MM.1S (cell line): ENCODE measurements at places on chromosomes 13 and 19.
A peak's percentile ranks its signal among the peaks of the same experiment; 100 is the strongest.

- DNase-seq: no peak
These were observed 186.6 kb upstream of the SLITRK6 start for GRCh38 chr13:85985797-85986196.

GRCh38 chr13:80363890-80364503 is 23.1 kb upstream of the SPRY2 start:
- no peak for DNase-seq

- no peak for DNase-seq
These were observed 74.1 kb upstream of the GPR12 start for GRCh38 chr13:26834646-26835045.

- DNase-seq: no peak
These were observed 1436.9 kb downstream of the UQCRFS1 start for GRCh38 chr19:27776020-27776419.

DNA sequence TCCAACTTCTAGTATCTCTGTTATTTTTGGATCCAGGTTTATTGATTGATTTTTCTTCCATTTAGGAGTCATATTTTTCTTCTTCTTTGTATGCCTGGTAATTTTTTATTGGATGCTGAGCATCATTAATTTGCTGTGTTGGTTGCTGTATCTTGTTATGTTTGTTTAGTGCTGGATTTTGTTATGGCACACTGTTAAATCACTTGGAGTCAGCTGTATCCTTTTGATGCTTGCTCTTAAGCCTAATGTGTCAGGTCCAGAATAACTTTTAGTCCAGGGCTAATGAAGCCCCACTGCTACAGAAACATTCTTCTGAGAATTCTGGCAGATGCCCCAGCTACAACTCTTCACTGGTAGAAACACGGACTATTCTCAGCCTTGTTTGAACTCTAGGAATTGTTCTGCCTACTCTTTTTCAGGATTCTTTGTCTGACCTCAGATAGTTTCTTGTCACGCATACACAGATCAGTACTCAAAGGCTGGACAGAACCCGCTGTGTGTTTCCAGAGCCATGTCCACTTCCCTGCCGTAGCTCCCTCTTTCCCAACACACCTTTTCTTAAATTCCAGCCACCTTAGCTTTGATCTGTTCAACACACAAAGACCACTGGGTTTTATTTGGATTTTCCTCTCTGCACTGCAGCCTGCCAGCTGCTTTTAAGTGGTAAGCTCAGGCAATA is 137.1 kb upstream of the WASF3 start:
- no peak for DNase-seq

- peak; percentile 8 for DNase-seq
These were observed 549 bp downstream of the ZNF583 start for GRCh38 chr19:56404705-56405056.

- DNase-seq: no peak
These were observed 165.5 kb downstream of the FGF14 start for GRCh38 chr13:102236341-102236740.

DNA sequence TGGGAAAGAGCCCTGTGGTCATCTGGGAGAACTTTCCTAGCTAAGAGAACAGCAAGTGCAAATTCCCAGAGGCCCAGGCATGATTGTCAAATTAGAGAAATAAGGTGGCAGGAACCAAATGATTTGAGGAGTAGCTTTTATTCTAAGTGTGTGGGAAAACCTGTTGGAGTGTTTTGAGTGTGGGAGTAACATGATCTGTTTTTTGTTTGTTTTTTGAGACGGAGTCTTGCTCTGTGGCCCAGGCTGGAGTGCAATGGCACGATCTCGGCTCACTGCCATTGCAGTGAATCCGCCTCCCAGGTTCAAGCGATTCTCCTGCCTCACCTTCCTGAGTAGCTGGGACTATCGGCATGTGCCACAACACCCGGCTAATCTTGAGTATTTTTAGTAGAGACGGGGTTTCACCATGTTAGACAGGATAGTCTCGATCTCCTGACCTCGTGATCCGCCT is 2.4 kb downstream of the SAE1 start:
- no peak for DNase-seq

DNA sequence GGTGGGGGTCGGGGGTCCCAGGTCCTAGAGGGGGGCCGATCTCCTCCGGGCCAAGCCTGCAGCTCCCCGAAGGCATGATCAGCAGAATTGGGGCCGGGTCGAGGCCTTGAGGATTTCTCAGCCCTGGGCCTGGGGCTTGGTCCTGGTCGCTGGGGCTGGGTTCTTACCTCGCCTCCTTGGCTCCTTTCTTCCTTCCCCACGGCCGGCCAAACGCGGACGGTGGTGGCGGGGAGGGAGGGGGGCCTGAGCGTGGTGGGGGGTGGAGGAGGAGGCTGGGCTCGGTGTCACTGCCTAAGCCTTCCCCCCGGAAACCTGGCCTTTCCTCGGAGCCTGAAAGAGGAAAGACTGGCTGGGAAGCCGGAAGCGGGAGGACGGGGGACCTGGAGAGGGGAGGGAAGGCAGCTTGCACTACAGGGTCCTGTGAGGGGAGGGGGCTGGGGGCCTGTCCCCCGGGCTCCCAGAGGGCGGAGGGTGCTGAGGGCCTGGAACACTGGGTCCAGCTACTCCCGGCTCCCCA is at the start of gene ZNF579:
Gene ZNF579 (minus strand): TSS at position 221 of the 517 bp plus-strand sequence. CDS start 1,209 bp downstream, outside the sequence.
- no peak for DNase-seq

DNA sequence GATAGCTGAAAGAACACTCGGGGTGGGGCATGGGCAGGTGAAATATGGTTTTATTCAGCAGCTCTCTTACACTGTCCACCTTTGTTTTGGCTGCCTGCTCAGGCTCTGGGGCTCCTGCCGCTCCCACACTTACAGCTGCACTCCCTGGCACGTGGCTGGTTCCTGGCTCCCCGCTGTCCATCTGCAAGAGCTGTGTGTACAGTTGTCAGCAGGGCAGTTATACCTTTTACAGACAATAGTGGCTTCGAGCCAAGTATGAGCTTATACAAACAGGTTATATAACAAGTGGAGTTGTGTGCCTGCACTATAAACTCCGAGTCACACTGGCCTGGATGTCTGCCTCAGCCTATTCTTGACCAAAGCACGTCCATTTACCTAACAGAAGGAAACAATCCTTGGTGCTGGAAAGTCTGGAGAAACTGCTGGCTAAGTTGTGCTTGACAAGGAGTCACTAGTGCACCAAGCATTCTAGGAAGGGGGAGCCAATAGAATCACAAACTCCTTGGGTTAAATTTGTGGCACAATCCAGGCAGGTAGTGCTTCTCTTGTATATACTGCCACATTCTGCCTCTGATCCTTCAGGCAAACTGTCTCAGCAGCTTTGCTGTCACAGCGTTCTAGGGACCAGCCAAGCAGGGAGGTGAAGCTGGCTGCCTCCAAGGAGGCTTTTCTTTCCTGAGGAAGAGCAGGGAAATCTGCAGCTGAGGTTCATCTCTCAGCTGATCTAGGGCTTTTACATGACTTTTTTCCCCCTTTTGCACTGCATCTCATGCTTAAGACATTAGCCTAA is 68.2 kb downstream of the NHLRC3 start:
- DNase-seq: no peak

DNA sequence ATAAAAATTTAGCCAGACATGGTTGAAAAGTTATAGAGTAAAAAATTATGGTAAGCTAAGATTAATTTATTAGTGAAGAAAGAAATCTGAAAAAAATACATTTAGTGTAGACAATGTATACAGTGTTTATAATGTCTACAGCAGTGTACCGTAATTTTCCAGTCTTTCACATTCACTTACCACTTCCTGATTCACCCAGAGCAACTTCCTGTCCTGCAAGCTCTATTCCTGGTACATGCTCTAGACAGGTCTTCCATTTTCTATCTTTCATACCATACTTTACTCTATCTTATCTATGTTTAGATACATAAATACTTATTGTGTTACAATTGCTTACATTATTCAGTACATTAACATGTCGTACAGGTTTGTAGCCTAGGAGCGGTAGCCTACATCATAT is 1387.8 kb upstream of the ATXN8OS start:
- no peak for DNase-seq

DNA sequence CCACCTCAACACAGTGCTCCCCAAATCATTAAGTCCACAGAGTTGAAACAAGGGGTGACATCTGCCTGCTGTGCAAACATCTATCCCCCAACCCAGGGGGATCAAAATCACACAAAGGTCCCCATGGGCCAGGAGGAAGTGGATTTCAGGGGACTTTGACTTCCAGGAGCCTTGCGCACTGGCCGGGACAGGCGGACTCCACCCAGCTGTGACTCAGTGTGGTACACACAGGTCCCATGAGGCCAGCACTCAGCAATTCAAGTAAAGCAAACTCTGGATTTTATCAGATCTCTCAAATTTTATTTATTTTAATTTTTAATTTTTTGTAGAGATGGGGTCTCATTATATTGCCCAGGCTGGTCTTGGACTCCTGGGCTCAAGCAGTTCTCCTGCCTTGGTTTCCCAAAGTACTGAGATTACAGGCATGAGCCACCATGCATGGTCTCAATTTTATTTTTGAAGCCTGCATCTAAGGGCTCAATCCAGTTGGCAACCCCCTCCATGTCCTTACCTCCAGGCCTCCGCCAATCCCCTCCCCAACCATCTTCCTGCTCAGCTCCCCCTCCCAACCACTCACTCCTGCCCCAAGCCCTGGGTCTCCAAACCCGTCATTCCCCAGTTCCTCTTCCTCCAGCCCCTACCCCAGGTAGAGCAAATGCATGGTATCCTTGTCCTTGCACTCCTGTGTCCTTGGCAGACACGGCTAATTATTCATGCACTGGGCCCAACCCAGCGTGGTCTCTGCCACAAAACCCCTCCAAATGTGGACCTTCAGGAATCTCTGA is 18.2 kb downstream of the ARHGAP33 start:
- no peak for DNase-seq

DNA sequence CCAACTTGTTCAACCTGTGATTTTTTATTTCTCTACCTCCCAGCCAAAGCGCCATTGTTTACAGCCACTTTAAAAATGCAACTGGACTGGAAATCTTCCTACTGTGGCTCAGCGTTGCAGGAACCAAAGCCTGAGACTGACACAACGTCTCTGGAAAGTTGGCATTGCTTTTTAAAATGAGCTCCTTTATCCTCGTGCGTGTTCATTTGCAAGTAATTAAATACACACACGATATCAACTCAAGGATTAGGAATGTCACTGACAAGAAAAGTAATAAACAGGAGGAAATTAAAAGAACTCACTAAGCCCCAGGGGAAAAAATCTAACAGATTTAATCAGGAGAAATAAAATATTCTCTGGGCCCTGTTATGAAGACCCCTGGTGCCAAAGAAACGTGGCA is 184.6 kb upstream of the IRS2 start:
- no peak for DNase-seq

GRCh38 chr13:79531542-79532254 is 50.7 kb downstream of the NDFIP2 start:
- DNase-seq: no peak

- DNase-seq: no peak
These were observed 3.3 kb downstream of the DOT1L start for GRCh38 chr19:2166741-2167738.

GRCh38 chr13:73833325-73834070 is 300.7 kb downstream of the KLF12 start:
- no peak for DNase-seq

GRCh38 chr13:91032104-91032503 is 315.4 kb upstream of the MIR17HG start:
- DNase-seq: no peak

DNA sequence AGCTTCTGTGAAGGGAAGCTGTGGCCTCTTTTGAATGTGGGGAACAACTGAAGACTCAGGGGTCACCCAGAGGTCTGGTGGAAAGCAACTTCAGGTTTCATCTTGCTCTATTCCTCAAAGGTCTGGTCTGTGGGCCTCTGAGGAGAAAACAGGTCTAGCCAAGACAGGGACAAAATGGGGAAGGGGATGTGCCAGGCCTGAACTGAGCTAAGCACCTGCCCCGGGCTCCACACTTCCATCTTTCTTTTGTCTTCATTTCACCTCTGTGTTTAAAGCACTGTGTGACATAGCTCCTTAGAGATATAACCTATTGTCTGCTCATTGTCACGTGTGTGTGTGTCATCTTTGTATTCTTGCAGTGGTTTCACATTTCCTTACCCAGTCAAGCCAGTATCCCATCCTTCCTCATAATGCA is 19.9 kb upstream of the GDF15 start:
- no peak for DNase-seq
